Stimulated activated CD8-positive, alpha-beta memory T cell treated with anti-CD3 and anti-CD28 coated beads, Interleukin-2, amount 100 ng/mL, for 1 hour (primary cell): ENCODE measurements at places on chromosomes 4 and X.

DNA sequence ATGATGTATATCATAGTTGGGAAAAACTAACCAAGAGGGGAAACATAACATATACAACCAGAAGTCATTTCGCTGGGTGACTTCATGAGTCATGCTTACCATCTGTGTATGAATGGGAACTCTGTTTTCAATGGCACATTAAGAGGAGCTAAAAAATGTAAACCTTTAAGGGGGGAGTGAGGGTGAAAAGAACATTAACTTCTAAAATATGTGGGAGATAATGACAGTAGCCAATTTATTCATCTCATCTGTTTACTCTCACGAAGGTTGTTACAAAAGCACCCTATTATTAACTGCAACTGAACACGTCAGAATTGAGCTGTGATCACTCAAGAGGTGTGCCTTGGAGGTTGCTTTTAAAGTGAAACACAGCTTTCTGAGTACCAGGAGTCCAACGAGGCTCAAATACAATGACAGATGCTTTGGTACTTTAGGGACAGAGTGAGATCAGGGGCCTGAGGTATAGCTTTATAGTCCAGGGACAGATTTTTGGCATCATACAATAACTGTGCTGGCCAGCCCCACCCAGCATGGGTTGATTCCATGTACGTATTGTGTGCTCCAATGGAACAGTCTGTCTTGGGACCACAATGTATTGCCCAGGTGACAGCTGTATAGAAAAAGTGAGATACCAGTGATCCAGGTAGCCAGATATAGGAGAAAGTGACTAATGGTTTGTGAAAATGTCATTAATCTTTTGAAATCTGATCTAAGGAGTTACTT lies 107.3 kb downstream of the AMMECR1 start:
- no peak for DNase-seq

GRCh38 chr4:6546681-6547447 lies 28.1 kb upstream of the MAN2B2 start:
- peak; percentile 2 for DNase-seq

DNA sequence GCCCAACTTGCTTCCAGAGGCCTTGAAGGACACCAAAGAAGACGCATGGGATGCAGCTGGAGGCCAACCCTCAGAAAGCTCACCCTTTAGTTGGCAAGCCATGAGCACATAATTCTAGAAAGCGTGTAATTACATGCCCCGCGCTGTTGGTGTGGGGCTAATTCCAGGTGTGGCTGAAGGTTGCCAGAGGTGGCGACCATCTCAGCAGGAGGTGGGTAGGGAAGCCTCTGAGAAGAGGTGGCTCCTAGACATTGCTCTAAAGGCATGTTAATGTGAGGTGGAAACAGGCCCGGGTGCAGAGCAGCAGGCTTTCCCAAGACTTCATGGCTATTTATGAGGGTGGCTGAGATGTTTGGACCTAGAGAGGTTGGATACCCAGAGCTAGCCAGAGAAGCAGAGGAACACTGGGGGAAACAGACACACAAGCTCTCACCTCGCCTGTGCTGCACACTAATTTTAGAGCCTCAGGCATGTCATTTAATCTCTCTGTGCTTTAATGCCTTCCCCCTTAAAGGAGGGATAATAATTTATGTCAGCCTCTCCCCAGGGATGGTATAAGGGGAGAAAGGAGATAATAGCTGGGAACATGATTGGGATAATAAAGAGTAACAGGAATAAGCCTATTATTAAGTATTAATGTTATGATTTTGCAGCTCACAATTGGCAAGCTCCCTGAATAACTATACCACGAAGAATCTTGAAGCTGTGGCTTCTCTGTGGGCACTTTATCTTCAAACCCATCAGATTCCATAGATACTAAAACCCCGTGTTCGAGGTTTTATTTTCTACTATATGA lies 60.0 kb upstream of the HELT start:
- DNase-seq: no peak

DNA sequence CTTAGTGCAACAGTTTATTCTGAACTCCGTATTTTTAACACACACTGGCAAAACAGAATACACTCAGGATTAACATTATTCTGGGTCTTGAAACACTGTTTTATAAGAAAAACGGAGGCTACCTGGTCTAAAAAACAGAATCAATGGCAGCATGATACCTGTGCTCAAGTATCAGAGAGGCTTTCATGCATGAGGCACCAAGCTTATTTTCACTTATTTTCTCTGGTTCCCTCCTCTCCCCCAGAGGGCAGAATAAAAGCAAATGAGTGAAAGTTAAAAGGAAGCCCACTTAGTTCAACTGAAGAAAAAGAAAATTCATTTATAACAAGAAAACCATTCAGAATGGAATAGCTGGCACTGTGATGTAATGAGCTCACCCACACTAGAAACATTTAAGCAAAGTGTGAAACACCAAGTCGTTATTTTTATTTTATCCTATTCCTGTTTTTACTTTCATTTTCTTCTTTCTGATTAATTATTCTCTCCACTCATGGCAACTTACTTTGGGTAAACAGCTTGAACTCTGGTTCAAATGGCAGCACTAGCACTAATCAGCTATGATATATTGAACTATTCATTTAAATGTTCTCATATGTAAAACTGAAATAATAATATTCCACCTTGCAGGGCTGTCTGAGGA lies 211.8 kb downstream of the PPP3CA start:
- DNase-seq: no peak

DNA sequence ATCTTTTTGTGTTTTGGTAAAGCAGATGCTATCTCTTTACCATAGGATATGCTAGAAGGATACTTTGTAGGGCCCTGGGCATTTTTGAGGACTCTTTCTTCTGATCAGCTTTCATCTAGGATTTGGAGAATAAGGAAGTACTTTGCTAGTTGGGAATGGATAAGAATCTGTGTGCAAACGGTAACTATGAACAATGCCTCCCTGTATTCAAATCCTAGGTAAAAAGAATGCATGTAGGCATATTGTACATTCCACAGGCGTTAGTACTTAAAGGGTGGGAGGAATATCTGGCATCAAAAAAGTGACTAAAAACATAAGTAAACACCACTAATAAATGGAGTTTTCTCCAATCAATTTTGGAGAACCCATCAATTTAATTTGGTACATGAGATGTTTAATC lies 59.7 kb downstream of the SH3BGRL start:
- DNase-seq: no peak

GRCh38 chr4:79913581-79913980 lies 159.4 kb downstream of the ANTXR2 start:
- no peak for DNase-seq

GRCh38 chrX:53018627-53019026 lies 30.0 kb upstream of the GPR173 start:
- no peak for DNase-seq

GRCh38 chrX:9899640-9900111 lies 67.5 kb upstream of the CLDN34 start:
- DNase-seq: no peak

- DNase-seq: no peak
Observed at GRCh38 chr4:104811727-104812126, 317.0 kb upstream of the CXXC4 start.

DNA sequence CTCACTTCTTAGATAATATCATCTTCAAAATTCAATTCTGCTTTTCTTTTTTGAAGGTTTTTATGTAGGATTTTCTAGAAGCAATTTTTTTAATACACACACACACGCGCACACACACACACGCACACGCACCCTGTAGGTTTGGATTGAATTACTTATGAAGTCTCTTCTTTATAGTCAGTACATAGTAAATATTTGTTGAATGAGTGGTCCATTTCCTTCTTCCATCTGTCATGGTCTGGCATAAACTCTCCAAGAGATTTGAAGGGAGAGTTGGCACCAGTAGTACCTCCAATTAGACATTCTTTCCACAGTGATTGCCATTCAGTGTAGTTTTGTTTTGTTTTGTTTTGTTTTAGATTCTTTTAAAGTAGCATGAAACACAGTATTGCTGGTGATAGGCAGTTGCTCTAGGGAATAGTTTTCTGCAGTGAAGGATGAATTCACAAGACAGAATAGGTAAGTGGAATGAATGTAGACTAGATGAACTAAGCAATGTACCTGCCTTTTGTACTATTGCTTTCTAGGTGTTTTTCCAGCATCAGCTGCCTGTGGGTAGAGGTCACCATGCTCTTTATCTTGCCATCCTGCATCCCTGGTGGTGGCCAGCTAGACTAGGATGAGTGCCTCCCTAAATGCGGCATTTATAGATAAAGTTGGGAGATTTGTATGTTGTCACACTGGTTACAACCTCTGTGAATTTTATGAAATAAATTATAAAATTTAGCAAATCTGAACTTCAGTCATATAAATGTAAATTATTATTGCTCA lies 20.5 kb downstream of the PDLIM5 start:
- DNase-seq: no peak

DNA sequence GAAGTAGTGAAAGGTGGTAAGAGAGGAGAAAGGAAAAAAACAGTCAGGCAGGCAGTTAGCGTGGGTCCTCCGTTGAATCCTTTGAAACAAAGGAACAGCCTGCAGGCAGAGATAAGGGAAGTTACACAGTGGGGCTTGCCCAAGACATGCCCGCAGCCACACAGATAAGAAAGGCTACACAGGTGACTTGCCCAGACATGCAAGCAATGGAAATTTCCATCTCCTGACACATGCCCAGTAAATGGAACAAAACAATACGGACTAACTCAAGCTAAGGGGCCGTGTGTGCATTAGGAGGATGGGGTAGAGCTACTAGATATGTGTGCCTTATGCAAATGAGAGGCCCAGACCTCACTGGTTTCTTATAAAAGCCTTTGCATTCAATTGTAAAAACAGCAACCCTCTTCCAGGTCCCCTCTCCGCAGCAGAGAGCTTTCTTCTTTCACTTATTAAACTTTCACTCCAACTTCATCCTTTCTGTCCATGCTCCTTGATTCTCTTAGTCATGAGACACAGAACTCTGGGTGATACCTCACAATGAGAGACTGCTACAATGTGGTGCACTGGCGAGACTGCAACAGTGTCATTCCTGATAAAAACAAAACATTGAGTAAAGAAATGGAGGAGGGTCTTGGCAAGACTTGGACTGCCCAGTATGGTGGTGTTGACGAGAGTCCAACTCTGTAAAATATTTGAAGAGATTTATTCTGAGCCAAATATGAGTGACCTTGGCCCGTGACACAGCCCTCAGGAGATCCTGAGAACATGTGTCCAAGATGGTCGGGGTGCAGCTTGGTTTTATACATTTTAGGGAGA lies 997.4 kb upstream of the PRKX start:
- DNase-seq: no peak

DNA sequence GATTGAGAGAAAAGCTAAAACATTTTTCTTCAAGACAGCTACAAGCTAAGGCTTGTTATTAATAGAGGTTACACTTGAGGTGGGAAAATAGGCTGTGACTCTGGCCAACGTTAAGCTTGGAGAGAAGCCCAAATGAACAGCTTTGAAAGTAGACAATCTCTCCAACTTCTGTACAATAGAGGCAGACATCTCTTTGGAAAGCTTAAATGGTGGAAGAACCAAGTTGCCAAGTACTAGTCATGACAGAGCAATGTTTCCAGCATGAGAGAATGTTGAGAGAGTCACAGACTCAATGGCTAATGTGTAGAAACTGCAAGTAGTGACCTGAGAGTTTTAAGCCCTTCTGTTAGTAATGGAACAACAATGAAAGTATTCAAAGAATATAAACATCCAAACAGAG lies 298.1 kb downstream of the INPP4B start:
- DNase-seq: no peak

GRCh38 chr4:4532371-4533154 lies 9.3 kb downstream of the STX18 start:
- no peak for DNase-seq

DNA sequence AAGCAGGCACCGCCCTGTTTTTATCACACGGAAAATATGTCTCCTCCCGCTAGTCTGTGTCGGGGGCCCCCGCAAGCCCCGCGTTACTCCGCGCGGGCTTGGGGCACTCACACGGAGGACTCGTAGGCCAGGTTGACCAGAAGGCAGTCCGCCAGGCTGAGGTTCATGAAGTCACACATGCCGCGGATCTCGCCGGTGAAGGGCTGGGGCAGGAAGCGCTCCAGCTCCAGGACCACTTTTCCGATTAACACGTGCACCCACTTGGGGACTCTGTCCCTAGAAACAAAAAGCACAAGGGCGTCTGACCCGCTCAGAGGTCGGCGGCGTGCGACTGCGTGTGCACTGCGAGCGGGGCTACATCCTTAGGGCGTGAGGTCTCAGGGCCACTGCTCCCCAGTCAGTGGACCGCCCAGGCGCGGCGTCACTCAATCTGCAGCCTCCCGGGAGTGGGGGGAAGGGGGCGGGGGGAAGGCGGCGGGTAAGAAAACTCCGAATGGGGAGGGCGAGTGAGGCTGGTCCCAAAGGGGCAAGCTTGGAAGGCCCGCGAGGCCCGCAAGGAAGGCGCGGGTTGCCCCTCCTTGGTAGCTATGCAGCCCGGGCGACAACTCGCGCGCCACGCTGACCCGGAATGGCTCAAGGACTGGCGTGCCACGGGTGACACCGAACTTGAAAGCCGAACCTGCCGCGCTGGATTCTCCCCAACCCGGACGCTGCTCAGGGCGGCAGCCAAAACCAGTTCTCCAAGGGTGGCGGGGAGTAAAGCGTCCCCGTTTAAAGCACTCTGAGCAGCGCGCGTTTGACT lies 722 bp downstream of the NAAA start:
- peak; percentile 49 for DNase-seq

DNA sequence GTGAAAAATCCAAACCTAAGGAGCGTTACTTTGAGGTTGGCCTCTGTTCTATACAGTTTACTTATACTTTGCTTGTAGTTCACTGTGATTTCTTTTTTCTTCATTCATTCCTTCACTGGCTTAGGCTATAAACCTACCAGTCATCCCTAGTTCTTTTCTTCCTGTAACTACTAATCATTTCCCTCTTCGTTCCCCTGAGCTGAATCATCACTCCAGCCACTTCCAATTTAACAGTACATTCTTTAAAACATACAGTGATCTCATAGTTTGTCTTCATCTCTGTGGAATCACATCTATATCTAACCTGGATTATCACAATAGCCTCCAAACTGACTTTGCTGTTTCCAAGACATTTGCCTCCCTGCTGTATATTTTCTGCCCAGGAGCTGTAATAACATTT lies 25.2 kb upstream of the NPFFR2 start:
- DNase-seq: no peak

- DNase-seq: no peak
Observed at GRCh38 chrX:7154041-7154597, 6.2 kb upstream of the PUDP start.

- no peak for DNase-seq
Observed at GRCh38 chr4:123553733-123554637, 157.4 kb downstream of the SPRY1 start.

DNA sequence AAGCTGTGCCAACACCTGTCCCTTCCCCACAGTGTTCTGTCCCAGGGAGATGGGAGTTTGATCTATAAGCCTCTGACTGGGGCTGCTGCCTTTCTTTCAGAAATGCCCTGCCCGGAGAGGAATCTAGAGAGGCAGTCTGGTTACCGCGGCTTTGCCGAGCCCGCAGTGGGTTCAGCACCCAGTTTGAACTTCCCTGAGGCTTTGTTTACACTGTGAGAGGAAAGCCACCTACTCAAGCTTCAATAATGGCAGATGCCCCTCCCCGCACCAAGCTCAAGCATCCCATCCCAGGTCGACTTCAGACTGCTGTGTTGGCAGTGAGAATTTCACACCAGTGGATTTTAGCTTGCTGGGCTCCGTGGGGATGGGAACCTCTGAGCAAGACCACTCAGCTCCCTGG lies 33.3 kb upstream of the ARSJ start:
- no peak for DNase-seq
